ENCODE measurements at places on chromosomes 2 and 18. TPM values are rescaled to one million over a fixed set of nuclear protein-coding genes. Genes with fewer than 3 reads are reported as not detected.

RBBP8 gene
- 93.0 TPM for total RNA-seq

C18orf54 gene
- 3.1 TPM for total RNA-seq

CASP10 gene
- total RNA-seq = 16.6 TPM

MREG gene
- total RNA-seq = 13.8 TPM

CEBPZ gene
- 52.0 TPM for total RNA-seq

ASIC4 gene
- total RNA-seq = 0.13 TPM

CHRNG gene
- not detected for total RNA-seq

OXER1 gene
- total RNA-seq = 3.1 TPM

FOXI3 gene
- not detected for total RNA-seq

GALNT3 gene
- 41.5 TPM for total RNA-seq

RFX8 gene
- total RNA-seq = not detected

TANC1 gene
- 62.9 TPM for total RNA-seq

RMND5A gene
- total RNA-seq = 23.1 TPM

RAB31 gene
- total RNA-seq = 46.0 TPM

GALNT1 gene
- total RNA-seq = 115 TPM

DYNAP gene
- total RNA-seq = not detected

TRIM54 gene
- total RNA-seq = 0.18 TPM

GPR45 gene
- total RNA-seq = not detected

TANK gene
- total RNA-seq = 81.2 TPM

Data from ureter (tissue), 1 donor.